GM18507 (cell line): ENCODE measurements at places on chromosomes 3 and 15.

- no peak for DNase-seq
Observed at GRCh38 chr3:146334151-146334550, 83.2 kb upstream of the PLSCR4 start.

DNA sequence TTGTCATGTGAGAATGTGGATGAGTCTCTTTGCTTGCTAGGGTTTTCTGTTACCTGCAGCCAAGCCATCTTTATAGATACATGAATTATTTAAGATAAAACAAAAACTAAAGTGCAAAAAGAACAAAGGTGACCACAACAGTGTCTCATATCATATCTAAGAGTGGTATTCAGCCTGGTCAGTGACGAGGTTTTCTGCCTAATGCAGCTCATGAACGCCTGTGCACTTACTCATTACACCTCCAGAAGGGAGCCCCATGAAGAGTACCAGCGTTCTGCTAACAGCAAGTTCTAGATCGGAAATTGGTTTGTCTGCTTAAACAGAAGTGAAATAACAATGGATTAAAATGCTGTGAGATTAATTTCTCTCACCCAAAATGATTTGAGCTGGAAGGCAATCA lies 19.2 kb downstream of the PXYLP1 start:
- no peak for DNase-seq

DNA sequence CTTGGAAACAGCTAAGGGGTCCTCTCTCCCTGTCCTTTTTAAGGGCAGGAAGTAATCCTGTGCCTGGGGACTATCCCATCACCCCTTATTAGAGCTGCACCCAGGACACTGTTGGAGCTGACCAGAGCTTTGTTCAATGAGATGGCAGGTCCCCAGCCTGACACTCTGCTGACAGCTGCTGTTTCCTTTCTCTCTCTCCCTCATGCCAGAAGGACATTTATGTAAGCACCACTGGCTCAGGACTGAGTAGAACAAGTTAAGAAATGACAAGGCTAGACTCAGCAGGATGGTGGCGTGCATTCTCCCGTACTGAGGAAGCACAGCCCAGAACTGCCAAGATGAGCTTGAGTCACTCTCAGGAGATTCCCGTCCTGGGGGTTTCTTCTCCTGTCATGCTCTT lies 17.3 kb downstream of the GJD2 start:
- DNase-seq = no peak

DNA sequence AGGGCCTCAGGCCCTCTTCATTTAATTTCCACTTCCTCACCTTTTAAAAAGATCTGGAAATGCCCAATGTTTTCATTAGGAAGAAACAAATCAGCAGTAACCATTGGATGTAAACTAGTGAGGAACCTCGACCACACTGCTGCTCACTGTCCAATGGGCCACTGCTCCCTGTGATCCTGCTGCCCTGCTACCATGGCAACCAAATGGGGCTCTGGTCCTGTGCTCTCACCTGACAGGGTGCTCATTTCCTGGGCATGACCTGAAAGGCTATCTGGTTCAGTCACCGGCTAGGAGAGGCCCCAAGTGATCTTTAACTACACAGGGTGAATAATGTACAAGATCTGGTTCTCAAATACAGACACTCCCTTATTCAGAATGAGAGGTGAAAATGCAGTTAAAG lies 54.6 kb downstream of the ARHGEF3 start:
- no peak for DNase-seq

DNA sequence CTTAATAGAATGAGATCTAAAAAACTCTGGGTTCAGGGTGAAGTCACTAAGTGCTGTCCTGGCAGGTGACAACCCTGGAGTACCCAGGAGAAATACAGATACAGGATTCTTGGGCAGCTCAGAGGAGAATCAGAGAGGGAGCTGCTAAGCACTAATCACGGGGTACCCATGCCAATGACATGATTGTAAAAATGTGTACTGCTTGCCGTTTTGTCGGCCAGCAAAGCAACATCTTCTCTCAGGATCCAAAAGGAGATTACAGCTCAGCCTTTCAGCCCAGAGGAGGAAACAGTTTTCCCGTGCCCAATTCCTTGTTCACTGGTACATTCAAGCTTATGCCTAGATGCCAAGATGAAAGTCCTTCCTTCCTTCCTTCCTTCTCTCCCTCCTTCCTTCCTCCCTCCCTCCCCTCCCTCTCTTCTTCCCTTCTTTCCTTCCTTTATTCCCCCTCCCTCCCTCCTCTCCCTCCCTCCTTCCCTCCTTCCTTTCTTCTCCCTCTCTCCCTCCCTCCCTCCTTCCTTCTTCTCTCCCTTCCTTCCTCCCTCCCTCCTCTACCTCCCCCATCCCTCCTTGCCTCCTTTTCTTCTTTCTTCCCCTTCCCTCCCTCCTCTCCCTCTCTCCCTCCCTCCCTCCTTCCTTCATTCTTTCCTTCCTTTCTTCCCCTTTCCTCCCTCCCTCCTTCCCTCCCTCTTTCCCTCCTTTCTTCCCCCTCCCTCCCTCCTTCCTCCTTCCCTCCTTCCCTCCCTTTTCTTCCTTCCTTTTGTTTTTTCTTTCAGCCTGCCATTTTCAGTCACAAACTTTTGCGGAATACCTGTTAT lies 4.1 kb upstream of the MINAR1 start:
- no peak for DNase-seq

DNA sequence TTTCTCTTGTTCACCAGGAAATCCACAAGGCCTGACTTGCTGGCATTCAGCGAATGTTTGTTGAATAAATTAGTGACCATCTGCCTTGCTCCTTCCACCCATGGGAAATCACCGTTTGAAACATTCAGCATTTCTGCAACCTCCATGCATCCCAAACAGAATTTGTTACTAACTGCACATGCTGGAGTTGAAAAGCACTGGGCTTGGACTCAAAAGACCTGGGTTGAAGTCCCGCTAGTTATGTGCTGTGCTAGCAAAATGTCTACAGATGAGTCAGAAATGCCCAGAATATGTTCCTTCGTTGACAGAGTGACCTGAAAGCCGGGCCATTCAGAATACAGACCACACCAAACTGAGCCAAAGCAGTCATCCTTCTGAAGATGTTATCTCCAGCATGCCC lies 144.6 kb downstream of the ALDH1A2 start:
- DNase-seq = no peak

DNA sequence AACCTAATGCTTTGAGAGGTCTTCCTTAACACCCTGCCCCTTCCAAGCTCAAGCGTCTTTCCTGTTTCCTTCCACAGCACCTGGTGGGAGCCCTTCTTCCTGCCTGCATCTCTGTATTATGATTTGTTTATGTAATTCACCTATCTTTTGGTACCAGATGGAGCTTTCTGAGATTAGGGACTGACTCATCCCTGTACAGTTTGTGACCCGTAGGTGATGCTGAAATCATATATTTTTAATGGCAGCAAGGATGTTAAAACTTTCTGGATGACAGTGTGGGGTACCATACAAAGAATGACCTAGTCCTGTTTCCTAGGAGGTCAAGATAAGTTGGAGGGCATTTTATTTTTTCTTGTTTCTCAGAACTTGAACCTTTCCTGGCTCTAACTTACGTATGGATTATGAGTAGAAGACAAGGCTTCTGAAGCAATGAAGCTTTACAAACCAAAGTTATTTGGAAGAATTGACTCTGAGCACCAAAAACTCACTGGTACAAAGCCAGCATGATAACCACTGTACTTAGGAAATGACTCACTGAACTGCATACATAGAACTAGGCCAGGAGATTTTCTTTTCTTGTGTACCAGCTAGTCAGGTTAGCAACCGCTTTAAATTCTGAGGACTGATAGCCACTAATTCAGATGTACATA lies 46.6 kb downstream of the HHLA2 start:
- DNase-seq = no peak

DNA sequence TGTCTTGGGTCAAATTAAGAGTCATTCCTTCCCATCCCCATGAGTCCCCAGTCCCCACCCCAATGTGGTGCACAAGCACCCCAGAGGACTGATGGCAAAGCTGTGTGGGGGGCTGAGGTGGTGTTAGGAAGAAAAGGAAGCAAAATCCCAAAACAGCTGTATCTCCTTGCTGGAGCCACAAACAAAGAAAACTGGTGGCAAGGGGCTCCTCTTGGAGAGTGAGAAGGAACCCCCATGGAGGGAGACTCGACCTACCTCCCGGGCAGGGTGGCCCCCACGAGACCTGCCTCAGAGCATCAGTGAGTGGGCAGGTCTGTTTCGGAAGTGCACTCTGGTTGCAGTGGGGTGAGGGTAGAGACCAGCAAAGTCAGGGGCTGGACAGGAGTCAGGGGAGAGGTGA lies 29.2 kb downstream of the PRR23E start:
- no peak for DNase-seq

- DNase-seq = no peak
Observed at GRCh38 chr3:113769551-113769950, 22.7 kb downstream of the ATP6V1A start.

DNA sequence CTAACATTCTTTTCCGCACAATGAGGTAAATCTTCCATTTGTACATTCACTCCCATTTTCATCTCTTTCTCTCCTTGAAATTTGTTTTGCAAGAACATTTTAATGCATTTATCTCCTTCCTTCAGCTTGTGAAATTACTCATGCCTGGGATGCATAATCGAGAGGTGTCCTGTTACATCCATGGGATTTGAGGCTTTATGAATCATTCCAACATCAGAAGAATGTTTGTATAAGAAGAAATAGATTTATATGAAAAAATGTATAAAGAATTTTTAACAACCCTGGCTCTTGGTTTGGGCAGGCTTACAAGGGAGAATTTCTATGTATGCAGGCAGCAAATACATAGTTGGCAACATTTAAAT lies 93.2 kb upstream of the MBNL1 start:
- no peak for DNase-seq

DNA sequence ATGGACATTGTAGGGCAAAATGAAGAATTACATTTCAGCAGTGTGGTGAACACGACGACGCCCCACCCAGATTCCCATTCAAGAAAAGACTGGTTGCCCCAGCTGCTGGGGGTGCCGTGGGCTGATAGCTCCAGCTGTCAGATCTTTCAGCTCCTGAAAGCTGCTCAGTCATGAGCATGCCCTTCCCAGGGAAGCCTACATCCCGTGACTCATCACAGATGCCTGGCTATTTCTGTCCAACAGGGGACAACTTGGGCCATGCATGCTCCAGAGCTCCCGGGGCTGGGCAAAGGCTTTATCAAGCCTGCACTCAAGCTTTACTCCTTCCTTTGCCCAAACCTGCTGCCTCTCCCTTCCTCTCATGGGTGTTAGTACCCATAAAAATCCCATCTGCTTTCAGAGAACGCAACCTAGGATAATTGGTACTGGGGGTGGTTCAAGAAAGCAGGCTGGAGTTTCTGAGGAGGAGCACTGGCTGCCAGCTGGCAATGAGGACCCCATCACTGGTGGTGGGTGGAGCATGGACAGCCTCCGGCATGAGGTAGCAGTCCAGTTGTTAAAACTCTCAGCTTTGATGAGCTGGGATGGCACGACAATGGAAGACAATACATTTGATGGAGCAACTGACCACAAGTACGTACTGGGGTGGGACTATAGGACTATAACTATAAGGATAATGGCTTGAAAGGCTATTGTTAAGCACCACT lies 16.4 kb upstream of the ST8SIA2 start:
- no peak for DNase-seq

DNA sequence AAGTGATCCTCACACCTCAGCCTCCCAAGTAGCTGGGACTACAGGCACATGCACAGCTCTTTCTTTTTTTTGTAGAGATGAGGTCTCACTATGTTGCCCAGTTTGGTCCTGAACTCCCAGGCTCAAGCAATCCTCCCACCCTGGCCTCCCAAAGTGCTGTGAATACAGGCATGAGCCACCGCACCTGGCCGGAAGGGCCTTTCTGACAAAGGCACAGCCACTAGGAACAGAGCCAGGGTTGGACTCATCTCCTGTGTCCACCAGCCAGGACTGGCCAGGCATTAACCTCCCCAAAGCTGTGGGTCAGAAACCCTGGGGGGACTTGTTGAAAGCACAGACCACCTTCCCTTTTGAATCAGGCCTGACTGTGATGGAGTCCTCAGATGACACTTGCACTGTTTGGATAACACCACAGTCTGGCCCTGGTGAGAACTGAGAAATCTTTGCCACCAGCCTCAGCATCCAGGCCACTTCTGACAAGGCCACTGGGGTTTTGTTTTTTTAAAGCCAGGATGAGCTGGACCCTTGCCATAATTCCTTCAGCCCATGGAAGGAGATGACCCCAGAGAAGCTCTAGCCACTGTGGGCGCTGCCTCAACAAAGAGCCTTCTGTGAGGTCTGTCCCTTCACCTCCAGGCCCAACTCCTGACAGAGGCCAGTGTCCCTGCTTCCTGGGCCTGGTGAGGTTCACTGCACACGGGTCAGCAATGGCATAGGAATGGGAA lies 4.8 kb downstream of the TKT start:
- no peak for DNase-seq

- DNase-seq = no peak
Observed at GRCh38 chr3:188239577-188239976, 85.6 kb downstream of the LPP start.

DNA sequence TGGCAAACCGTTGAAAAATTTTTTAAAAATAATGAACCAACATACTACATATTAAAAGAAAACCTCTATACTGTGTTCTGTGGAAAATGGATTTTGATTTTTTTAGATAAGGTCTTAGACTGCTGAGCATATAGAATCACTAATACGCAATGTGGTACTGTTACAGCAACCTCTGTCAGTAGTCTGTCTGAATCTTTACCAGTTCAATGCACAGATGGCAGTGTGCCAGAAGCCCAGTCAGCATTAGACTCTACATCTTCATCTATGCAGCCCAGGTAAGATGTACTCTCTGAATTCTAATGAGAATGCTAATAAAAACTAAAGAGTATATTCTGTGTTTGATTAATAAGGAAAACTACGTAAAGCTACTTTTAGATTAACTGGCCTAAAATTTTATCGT lies 31.3 kb upstream of the FAH start:
- no peak for DNase-seq

DNA sequence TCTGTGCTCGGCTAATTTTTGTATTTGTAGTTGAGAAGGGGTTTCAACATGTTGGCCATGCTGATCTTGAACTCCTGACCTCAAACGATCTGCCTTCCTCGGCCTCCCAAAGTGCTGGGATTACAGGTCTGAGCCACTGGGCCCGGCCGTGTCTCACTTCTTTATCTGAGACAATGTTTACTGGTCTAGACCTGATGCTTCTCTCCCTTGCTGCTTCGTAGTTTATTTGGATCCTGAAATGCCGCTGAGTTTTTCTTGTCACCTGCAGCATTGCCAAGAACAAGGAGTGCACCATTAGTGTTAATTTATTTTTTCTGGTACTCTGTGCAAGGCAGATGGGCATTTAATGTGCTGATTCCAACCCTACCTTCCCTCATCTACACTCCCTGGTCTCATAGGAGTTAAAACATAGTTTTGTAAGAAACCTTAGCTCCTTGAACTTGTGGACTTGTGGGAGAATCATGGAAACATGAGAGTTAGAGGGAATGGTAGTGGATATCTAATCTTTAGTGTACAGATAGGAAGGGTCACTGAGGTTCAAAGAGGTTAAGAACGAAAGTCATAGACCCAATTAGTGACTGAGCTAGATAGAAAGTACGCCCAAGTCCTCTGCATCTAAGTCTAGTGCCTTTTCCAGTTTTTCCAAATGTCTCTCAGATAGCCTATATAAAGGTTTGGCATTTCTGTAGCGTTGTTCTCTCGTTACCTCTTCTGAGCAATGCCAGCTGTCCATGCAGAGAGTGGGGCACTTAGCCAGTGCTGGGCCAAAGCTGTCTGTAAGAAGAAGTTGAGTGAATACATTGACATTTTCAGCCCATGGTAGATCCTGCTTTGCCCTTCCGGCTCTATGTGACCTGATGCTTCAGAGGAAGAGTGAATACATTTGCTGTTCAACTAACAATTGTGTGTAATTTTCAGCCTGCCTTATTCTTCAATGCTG lies 244.1 kb downstream of the LPP start:
- DNase-seq = no peak

- DNase-seq = no peak
Observed at GRCh38 chr15:80418892-80419537, 14.8 kb downstream of the ARNT2 start.
